ENCODE measurements at places on chromosomes 6 and 20.

DNA sequence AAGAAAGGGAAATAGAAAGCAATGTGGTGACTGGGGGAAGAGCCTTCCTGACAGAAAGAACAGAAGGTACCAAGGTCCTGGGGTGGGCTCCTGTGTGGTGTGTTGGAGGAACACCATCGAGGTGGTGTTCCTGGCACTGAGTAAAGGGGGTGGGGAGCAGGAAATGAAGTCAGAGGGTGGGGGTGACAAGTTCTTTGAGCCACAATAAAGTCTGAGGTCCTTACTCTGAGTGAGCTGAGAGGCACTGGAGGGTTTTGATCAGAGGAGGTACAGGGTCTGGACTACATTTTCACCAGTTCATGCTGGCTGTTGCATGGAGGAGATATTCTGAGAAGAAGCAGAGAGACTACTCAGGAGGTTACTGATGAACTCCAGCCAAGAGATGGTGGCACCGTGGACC is 198.2 kb downstream of the GMPR start:
- DNase-seq, result no peak

GRCh38 chr20:17955302-17955701 is 13.3 kb downstream of the SNX5 start:
- DNase-seq, result no peak

GRCh38 chr6:57147401-57147800 is 24.7 kb upstream of the BAG2 start:
- no peak for DNase-seq

GRCh38 chr6:56477241-56477640 is 165.4 kb downstream of the DST start:
- no peak for DNase-seq

DNA sequence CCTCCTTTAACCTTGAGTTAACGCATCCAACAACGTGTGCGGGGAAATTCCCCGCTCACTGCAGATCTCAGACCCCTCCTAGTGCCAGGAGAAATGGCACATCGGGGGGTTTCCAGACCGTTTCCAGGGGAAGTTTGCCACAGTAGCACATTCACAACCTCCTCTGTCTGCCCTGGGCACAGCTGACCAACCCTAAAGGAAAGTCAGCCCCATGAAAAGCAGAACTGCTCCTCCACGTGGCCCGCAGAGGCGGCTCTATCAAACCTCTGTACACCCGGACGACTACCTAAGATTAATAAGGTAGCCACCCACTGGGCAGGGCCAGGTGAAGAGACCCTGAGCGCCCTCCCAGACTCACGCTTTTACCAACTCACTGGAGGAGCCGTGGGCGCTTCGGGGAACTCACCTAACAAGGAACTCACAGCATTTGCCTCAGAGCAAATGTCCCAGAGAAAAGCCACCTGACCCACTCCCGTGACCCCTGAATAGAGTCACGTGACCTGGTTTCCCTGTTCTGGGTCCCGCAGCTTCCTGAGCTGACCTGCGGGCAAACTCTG is 93.1 kb downstream of the PRND start:
- DNase-seq, result peak; percentile 58

- DNase-seq, result no peak
These were observed 4.4 kb downstream of the CAP2 start for GRCh38 chr6:17397764-17398194.

DNA sequence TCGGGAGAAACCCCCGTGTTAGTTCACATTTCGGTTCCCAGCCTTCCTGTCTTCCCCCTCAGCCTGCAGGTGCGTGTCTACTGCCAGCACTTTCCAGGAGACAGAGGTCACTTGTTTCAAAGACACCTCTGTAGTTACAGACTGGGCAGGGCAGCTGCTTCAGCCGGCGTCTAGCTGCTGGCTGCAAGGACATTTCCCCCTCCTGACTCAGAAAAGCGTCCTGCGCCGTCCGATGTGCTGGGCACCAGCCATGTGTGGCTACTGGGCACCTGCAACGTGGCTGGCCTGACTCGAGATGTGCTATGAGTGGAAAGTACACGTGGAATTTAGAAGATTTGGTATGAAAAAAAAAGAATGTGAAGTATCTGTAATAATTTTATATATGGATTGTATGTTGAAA is 37.6 kb downstream of the RRBP1 start:
- DNase-seq, result no peak

DNA sequence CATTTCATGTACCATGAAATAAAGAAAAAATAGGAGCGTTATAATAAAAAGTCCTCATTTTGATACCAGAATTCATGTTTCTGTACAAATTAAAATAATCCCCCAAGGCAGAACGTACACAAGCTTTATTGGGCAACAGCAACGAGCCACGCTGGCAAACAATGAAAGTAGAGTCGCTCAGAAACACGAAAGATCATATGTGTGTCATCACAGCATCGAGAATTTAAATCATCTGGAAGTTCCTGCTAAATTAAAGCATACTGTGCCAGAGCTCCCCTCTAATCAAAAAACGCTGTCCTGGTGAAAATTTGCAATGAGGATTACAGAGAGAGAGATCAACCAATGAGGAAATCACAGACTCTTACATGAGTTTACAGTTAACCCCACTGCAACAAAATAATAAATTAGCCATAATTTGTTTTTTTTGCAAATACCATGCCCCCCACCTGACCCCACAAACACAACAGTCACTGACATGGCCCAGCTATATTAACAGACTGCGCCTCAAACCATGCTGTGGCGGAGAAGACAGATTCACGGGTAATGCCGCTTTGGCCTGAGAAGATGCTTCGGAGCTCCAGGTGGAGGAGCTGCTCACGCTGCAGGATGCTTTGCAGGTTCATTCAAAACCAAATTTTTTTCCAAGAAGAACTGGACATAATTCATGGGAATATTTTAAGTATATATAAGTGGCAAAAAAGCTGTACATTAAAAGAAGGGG is 54.3 kb upstream of the NFATC2 start:
- no peak for DNase-seq
